ENCODE measurements at places on chromosomes 3 and 15. TPM values are rescaled to one million over a fixed set of nuclear protein-coding genes. Genes with fewer than 3 reads are reported as not detected.

GRCh38 chr3:144502402-144502801, 530.8 kb downstream of the DIPK2A start:
- DNase-seq: no peak

Gene IQCF5
- not detected for total RNA-seq

Gene CNTN4
- not detected for total RNA-seq

DNA sequence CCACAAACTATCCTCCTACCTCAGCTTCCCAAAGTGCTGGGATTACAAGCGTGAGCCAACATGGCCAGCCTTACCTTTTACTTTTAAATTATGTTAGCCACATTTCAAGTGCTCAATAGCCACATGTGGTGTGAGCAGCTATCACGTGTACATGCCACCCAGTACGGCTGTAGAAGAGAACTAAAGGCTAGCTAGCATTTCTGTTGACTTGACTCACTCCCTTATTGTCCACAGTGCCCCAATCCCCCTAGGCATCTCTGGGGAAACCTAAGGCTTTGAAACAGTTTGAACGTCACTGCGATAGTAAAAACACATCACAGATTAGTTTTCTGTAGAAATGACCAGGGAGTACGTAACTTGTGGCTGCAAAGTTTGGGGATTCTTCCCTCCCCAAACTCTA, 12.0 kb downstream of the C15orf40 start:
- DNase-seq: no peak

GRCh38 chr3:108820586-108820985, 2.0 kb upstream of the TRAT1 start:
- no peak for DNase-seq

DNA sequence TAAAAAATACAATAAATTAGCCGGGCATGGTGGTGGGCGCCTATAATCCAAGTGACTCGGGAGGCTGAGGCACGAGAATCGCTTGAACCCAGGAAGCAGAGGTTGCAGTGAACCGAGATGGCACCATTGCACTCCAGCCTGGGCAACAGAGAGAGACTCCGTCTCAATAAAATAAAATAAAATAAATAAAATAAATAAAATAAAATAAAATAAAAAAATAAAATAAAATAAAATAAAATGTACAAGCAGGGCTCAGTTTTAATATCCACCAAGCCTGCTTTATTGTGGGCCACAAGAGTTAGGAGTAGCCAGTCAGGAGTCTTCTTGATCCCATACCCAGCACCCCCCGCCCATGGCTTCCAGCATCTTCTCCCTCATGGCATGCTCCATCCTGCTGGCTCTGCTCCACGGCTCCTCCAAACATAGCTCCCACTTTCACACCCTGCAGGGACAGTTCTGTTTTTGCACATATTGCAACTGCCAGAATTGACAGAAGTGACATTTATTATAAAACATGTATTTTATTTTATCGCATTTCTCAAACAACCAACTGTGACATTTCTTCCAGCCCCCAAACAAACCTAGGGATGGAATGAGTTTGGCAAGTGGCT, 42.6 kb upstream of the RGMA start:
- no peak for DNase-seq

DNA sequence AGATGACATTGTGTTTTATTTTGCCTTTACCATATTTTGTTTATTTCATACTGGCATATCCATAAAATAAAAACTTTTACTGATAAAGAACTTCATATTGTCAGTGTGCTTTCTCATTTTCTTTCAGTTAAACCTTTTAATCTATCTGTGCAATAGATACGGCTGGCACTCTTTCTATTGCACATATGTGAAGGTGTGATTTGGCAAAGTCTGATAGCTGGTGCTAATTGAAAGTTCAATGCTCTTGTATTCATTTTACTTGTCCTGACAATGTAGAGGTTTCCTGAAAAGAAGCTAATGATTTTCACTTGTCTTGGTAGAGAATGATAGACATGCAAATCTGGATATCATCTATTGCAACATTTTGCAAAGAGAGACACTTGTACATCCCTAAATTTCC, 467.0 kb downstream of the NSUN3 start:
- DNase-seq: no peak

Gene EFCAB12
- 0.45 TPM for total RNA-seq

GRCh38 chr3:60801307-60801706, 449.9 kb downstream of the FHIT start:
- no peak for DNase-seq

GRCh38 chr3:73616056-73616455, 8.7 kb downstream of the PDZRN3 start:
- DNase-seq: no peak

GRCh38 chr3:63937661-63938651, 25.8 kb upstream of the SCAANT1 start:
- DNase-seq: no peak

Gene STARD9
- 12.8 TPM for total RNA-seq

DNA sequence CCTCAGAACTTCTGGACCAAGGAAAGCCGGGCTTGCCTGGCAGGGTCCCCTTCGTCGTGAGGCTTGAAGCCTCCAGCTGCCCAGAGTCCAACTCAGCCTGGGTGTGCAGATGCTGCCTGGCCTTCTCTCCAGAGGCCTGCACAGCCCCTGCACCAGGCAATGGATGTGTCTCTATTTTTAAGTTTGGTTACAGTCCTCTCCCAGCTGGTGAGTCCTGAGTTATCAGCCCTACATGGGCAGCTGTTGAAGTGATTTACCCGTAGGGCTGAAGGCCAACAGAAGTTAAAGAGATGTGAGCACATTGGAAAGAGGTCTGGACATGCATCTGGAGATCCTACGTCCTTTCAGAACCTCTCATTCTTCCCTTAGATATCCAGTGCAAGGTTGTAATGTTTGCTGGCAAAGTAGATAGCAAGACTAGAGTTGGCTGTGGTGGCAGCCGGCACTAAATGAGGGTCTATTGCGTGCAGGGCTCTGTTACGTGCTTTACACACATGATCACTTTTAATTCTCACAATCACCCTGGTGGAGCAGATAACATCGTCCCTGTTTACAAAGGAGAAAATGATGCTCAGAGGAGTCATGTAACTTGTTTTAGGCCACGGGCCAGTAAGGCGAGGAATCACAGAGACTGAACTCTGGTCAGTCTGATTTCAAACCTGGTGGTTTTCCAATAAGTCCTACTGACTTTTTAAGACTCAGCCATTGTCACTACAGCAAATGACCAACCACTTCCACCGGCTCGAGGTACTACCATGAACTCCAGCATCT, 9.9 kb downstream of the FYCO1 start:
- no peak for DNase-seq

Gene NR2E3
- not detected for total RNA-seq

DNA sequence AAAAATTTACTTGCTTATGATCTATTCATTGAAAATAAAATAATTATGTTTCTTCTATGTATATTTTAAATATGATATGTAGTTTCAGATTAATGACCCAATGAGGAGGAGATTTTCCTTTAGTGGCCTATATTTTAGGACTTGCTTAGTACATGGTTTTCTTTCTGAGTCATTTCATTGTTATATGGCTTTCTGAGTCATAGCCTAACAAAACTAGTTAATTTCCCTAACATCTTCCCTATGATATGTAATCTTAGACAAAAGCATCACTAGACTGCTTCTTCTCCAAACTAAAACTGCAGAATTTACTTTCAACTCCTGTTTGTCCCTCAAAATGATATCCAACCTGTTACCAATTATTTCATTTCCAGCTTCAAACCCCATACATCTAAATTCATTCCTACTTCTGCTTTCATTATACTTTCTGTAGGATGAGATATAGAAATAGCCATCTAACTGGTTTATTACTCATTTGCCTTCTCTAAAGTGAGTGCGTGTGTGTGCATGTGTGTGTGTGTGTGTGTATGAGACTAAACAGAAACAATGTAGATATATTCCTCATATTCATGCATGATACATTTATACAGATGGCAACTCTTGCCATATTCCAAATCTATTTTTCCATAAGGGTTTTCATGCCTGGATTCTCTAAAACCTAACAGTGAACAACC, 915.0 kb upstream of the GBE1 start:
- no peak for DNase-seq

- no peak for DNase-seq
Measured at GRCh38 chr3:107819656-107820055, 271.2 kb downstream of the CD47 start.

GRCh38 chr3:77134769-77135168, 94.9 kb downstream of the ROBO2 start:
- DNase-seq: no peak

DNA sequence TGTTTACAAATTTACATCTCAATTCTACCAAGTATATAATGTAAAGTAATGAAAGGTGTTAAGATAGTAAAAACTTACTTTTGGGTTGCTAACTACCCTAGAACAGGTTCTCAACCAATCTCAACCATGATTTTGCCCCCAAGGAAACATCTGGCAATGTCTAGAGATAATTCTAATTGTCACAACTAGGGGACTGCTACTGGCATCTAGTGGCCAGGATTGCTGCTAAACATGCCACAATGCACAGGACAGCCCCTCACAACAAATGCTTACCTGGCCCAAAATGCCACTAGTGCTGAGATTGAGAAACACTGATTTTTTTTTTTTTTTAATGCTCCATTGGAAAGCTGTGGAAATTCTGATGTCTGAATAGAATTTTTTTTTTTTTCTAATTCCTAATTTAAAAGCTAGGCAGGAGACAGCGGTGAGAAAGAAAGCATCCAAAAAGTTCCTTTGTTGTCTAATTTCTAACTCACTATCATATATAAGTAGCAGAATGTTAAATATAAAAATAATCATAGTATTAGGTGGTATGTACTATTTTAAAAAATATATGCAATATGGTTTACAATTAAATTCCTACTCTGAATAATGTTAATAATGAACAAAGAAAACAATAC, 81.5 kb downstream of the TJP1 start:
- DNase-seq: no peak
